Kidney capillary endothelial cell (primary cell): ENCODE measurements at places on chromosomes 3 and 15.

DNA sequence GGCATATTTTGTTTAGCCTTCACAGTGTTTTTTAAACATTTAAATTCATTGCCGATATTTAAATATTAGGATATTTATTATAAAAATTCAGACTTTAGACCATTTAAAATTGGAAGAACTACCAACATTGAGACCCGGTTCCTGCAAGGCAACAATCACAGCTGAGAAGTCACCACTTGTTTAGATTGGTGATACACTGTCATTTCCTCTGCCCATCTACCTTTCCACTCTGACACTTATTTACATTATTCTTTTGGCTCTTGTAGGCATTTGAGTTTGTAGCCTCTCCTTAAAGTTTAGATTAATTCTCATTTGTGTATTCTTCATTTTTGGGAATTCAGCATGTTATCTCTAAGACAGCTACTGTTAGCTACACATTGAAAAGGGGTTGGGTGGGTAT lies 10.3 kb upstream of the IL20RB start:
- no peak for DNase-seq

DNA sequence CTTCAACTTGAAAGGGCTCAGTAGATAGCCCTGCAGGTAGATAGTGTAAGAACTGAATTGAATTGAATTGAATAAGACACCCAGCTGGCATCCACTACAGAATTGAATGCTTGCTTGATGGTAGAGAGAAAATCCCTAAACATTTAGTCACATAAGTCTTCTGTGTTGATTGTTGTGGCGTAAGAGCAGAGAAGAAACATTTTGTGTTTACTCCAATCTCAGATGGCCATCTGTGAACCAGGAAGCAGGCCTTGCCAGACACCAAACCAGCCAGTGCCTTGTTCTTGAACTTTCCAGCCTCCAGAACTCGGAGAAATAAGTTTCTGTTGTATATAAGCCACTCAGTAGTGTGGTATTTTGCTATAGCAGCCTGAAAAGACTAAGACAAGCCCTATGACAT lies 43.6 kb downstream of the SST start:
- no peak for DNase-seq

DNA sequence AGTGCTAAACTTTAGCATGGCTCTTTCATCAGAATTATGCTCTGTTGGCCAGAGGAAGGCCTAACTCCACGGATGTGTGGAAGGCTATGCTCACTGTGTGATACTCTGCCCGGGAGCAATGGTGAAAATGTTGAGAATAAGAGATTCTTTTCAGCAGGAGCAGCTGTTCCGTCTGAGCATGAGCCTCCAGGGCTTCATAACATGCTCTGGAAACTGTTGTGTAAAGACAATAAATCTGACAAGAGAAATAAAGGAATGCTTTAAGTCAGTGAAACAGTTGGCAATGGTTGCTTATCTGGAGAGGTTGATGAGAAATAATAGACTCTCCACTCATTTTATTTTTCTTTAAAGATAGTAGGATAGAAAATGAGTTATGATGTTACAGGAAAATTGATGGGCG lies 269.8 kb downstream of the DIPK2A start:
- no peak for DNase-seq

GRCh38 chr15:25990220-25990619 lies 127.1 kb upstream of the ATP10A start:
- no peak for DNase-seq

DNA sequence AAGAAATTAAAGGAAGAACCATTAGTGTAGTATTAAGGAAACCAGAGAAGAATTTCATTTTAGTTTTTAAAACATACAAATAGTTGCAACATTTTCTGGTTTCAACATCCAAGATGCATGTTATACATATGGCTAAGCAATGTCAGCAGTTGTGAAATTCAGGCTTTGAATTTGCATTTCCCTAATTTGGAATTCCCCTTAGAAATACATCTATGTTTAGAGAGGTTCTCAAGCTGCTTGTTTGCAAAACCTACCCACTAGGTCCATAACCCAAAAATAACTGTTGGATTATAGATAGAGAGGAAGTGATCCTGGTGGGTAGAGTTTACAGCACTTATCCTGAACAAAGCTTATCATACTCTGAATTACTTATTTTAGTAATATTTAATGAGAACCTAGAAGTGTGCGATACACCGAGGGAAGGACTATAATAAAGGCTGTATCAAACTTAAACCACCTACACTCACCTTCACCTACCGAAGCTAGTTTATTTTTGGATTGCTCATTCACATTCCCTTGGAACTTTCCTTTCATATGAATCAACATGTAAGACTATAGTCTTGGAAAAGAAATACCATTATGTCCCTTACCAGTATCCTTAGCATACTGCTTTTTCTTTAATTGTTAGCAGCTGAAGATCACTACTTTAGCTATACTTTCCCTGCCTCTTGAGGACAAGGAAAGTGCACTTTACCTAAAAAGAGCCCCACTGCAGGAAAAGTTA lies 60.6 kb downstream of the CHAC1 start:
- DNase-seq: no peak

GRCh38 chr15:36601497-36601932 lies 22.1 kb downstream of the CDIN1 start:
- no peak for DNase-seq

- no peak for DNase-seq
These were observed 20.1 kb downstream of the OSBPL10 start for GRCh38 chr3:31960793-31961431.

DNA sequence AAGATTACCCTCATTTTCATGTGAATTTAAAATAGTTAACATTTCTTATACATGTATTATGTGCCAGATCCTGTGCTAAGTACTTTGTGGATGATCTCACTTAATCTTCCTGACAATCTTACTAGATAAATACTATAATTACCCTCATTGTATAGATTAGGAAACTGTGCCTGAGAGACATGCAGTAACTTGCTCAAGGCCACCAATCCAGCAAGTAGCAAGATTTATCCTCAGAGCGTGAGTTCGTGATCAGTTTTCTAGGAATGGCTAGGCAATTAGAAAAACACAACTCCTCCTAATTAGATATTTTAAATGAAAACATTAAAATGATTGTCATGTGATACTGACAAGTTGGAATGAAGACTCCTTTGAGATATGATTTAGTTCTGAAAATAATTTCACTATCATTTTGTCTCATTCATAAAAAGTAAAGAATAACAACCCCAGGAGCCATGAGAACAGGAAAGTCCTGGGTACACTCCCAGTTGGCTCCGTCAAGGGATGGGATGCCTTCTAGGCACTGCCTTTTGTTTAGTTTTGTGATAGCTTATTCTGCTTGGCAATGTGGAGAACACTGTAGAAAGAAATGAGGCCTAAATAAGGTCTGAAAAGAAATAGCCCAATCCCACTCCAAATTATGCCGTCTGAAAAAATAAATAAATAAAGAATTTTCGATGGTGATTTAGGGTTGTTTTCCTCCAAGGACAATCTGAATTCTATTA lies 61.3 kb downstream of the FBN1 start:
- no peak for DNase-seq

DNA sequence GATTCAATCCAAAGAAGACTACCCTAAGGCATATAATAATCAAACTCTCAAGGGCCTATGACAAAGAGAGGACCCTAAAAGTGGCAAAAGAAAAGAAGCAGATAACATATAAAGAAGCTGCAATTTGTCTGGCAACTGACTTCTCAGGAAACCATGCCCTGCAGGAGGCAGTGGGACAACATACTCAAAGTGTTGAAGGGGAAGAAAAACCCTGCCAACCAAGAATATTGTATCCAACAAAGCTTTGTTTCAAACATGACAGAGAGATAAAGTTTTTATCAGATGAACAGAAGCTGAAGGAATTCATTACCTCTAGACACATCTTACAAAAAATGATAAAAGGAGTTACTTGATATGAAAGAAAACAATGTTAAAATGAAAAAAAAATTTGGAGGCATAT lies 167.1 kb downstream of the VPS13C start:
- DNase-seq: no peak

GRCh38 chr15:69037482-69037881 lies 23.0 kb downstream of the NOX5 start:
- DNase-seq: no peak

- DNase-seq: no peak
These were observed 4.2 kb downstream of the HMCES start for GRCh38 chr3:129282727-129283327.

GRCh38 chr3:87044846-87045245 lies 53.9 kb upstream of the VGLL3 start:
- no peak for DNase-seq

DNA sequence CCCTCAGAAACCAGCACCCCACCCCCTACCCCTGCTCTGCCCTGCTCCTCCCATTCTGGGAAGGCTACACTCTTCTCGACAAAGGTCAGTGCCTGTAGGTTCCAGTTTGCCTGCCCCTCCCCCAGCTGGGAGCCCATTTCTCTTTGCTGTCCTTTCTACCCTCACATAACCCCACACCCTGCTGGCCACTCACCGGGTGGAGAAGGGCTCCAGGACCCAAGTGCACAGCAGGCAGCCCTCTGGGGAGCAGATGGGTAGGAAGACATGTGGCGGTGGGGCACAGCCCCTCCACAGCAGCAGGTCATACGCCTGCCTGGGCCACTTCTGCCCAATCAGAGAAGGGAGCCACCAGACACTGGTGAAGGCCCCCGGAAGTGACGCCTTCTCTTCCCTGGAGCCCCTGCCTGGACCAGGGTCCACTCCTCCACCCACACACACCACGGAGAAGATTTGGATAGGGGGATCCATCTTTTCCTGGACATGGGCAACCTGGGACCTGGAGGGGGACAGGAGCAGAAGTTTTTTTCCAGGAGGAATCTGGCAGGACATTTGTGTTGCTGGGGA lies at the start of gene THPO:
TSS of gene THPO (minus strand) at position 326 of the 564 bp plus-strand sequence. CDS start 1,948 bp downstream, outside the sequence.
- no peak for DNase-seq

- DNase-seq: no peak
These were observed 93.4 kb upstream of the NR2E3 start for GRCh38 chr15:71716990-71717389.
